CD4-positive, alpha-beta T cell treated with Interleukin-15 for 4 hours (primary cell): ENCODE measurements at places on chromosomes 7 and 10.

- DNase-seq, result no peak
These were observed 205.2 kb downstream of the STK31 start for GRCh38 chr7:23915236-23915635.

GRCh38 chr10:21604651-21605050 is 70.6 kb downstream of the MLLT10 start:
- DNase-seq, result no peak

DNA sequence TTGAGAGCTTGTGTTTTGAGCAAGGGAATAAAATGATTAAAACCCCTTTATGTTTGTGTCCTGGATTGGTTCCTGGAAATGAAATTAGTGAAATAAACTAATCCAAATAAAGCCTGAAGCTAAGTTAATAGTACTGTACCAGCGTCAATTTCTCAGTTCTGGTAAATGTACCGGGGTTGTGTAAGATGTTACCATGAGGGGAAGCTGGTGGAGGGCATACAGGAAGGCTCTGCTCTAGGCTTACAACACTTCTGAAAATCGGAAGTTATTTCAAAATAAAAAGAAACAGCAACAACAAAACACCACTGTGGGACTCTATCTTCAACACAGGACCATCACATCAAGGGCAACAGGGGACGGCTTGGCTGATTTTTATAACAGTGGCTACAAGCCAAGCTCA is 257.0 kb downstream of the CREB5 start:
- DNase-seq, result no peak

DNA sequence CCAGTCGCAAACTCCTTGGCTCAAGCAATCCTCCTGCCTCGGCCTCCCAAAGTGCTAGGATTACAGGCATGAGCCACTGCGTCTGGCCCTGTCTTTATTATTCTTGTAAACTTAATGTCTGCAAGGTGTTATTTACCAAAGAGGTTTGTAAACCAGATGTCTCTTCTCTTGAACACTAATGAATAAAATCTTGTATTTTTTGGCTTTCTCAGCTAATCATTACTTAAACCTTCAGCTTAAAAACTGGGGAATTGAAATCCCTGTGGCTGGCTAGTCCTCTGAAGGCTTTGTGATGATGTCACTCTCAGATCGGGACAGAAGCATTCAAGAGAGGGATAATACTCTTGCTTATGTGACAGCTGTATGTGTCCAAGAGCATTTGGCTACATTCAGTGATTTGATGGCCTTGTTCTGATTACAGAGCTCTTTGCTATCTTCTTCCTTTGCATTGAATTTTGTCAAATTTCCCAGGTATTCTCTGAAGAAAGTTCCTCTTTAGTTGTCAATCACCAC is 130.3 kb downstream of the BICC1 start:
- DNase-seq, result no peak

DNA sequence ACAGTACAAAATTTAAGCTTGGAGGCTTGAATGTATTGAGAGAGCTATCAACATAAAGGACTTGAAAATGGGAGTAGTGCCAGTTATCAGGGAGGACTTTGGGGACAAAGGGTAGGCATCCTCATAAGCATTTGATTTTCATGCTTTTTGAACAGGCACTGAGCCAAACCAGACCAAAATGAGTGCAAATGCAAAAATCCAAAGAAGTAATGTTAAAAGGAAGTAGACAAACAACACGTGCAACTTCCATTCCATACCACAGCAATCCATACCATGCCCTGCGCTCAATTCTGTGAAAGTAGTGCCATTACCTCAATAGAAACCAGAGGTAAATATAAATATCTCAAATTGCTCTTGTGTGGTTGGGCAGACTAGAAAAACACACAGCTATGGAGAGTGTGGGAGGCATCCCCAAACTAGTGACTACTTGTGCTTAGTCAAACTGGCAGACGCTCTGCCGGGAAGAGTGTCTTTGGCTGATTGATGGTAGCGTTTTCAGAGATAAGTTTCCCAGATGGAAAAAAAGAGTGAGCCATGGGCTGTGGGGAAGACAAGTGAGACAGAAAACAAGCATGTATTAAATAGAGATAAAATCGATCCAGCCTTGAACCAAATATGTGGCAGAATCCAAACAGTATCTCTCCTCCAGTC is 161.5 kb downstream of the CREB5 start:
- no peak for DNase-seq

DNA sequence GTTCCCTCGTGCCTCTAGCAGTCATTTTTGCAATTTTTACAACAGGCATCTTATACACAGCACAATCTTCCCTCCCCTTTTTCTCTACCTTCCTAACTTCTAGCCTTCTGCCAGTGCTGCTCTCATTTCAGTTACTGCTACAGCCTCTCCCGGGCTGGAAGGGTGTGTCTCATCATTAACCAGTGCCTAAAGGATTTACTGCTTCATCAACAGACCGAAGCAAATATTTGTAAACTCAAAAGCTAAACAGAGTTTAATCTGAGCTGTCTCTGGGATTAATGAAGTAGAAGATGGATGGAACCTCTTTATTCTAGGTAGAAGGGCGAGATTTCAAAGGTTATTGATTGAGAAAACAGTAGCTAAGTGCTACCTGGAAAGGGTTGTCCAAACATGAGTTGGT is 94.3 kb downstream of the PRPF18 start:
- DNase-seq, result no peak

DNA sequence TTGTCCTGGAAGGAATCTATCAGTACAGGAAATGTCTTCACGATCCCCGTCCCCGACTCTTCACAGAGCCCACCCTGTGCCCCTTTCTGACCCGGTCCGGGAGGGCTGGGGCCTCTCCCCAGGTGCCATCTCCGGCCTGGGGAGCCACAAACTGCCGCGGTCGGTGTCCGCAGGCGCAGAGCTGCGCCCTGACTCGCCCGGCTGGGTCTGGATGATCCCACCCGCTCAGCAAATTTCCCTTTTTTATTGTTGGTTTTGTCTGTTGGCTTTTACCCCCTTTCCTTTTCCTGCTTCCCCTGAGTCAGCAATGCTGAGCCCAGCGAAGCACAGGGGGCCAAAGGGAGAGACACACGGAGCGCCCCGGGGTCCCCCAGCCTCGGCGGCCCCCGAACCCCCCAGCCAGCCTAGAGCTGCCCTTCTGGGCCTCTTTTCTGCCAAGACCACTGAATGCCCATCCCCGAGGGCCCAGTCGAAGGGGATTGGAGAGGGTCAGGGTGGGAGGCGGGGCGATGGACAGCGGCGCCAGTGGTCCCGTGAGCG is 30.9 kb downstream of the LEP start:
- no peak for DNase-seq

GRCh38 chr10:86678999-86679792 is 10.9 kb downstream of the LDB3 start:
- no peak for DNase-seq

- no peak for DNase-seq
These were observed 102.3 kb upstream of the STK17A start for GRCh38 chr7:43480581-43480980.

DNA sequence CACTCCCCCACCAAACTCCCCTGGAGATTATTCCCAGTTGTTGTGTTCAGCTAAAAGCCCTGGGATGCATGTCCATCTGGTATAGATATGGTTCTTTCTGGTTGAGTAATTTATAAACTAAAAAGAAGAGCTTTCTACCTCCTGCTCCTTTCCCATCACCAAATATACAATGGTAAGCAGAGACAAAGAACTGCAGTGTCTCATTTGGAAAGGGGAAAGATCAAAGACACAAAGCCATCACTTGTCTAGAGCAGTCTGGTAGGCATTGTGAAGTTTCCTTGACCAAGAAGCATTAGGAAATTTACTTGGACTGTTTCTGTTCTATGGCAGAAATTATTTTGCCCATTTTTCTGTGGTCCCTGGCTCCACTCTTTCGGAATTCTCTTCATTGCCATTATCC is 24.9 kb upstream of the PANK1 start:
- DNase-seq, result no peak

GRCh38 chr10:59064080-59064692 is 112.3 kb upstream of the PHYHIPL start:
- DNase-seq, result no peak
